ENCODE measurements at places on chromosomes 3 and 15.

GRCh38 chr3:144636833-144637232 lies 665.2 kb downstream of the DIPK2A start:
- DNase-seq: no peak

GRCh38 chr3:37985637-37986320 lies 4.8 kb upstream of the VILL start:
- DNase-seq: no peak

- DNase-seq: no peak
Observed at GRCh38 chr3:136620436-136620835, 131.7 kb downstream of the STAG1 start.

GRCh38 chr15:78988361-78988911 lies 43.6 kb upstream of the CTSH start:
- no peak for DNase-seq

GRCh38 chr3:127395663-127396355 lies 108.0 kb upstream of the PRR20G start:
- no peak for DNase-seq

DNA sequence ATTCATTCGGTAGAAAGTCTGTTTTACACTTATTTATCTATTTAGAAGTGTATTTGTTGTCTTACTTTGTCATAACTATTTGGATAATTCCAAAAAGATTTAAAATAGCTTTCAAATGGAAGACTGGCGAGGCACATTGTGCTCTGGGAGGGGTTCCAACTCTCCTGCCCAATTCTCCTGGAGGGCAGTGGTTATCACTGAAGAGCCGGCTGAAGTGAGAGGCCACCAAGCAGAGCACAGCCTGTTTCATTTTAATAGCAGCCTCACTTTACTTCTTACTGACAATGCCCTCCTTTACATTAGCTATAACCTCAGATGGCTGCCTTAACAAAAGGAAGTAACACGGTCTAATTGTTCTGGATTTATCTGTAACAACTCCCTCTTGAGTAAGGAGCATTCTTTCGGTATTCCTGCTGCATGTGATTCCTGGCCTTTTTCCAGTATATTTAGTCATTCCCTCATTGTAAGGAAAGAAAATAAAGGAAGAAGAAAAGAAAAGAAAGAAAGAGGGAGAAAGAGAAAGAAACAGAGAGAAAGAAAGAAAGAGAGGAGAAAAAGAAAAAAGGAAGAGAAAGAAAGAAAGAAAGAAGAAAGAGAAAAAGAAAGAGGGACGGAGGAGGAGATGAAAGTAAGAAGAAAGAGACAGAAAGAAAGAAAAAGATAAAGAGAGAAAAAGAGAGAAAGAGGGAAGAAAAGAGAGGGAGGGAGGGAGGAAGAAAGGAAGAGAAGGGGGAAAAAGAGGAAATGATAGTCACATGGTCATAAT lies 339.8 kb upstream of the WNT5A start:
- DNase-seq: no peak

GRCh38 chr3:38582941-38583645 lies 66.4 kb downstream of the SCN5A start:
- DNase-seq: no peak

GRCh38 chr3:112670824-112671223 lies 29.9 kb upstream of the CCDC80 start:
- no peak for DNase-seq

DNA sequence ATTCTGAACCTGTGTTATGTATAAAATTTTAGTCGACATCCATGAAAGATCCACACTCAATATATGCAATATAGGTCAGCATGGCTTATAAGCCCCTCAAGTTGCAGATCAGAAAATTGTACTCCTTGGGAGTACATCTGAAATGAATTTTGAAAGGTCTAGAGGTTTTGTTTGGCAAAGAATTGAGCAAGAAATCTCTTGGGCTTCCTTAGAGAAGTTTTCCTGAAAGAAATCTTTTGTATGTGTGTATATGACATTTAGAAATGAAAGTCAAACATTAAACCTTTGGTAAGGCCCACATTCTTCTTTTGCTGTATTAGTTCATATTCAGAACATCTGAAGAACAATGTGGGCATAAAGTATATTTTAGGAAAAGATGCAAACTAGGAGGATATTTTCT lies 1006.6 kb downstream of the NAALADL2 start:
- DNase-seq: no peak

- DNase-seq: no peak
Observed at GRCh38 chr3:158747417-158747816, 15.2 kb upstream of the RARRES1 start.

GRCh38 chr3:108287146-108287545 lies 9.2 kb upstream of the HHLA2 start:
- no peak for DNase-seq

DNA sequence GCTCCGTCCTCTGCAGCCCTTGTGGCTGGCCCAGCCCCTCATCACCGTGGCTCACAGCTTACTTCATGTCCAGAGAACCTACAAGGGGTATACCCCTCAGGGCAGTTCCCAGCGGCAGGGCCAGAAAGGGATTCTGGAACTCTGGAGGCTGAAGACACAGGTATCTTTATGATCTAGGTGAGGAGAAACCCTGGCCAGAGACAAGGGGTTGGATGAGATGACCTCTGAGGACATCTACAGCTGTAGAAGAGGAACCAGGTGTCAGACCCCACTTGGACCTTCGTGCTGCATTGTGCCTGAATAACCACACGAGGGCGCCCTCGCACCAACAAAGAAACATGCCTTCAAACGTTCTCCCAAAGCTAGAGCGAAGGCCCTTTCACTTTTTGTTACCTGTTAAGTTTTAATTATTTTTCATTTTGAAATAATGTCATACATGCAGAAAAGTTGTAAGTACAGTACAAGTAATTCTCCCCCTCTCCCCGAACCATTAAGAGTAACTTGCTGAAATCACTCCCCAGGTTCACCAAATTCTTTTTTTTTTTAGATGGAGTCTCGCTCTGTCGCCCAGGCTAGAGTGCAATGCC lies 118.7 kb upstream of the SMAD3 start:
- DNase-seq: peak; percentile 61

- no peak for DNase-seq
Observed at GRCh38 chr3:166123576-166123975, 286.4 kb upstream of the BCHE start.

DNA sequence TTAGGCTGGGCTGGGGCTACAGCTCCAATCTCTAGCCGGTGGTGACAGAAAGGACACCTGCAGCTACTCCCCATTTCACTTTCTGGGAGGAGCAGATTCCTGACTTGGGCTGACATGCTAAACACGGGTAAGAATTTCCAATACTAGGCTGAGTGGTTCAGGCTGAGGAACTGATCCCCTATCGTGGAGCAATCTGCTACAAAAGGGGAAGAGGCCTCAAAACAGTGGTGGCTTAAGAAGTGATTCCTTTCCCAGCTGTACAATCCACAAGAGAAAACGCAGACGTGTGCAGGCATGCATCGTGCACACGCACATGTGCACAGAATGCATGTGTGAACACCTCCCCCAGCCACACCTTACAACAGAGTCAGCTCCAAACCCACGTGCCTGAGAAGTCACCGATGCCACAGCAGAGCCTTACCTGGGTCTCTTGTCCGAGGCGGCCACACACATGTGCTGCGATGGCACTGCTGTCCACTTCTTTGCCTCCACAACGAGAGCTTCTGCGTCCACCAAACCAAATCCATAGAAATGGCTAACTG lies 86.7 kb upstream of the SNRPA1 start:
- no peak for DNase-seq

- DNase-seq: no peak
Observed at GRCh38 chr3:40800343-40800742, 275.6 kb downstream of the ZNF621 start.

GRCh38 chr15:96070636-96071035 lies 259.9 kb upstream of the NR2F2 start:
- no peak for DNase-seq

- DNase-seq: no peak
Observed at GRCh38 chr3:128725547-128726022, 398 bp upstream of the RAB7A start.

GRCh38 chr3:50237133-50237651 lies 1.2 kb downstream of the GNAI2 start:
- DNase-seq: no peak

DNA sequence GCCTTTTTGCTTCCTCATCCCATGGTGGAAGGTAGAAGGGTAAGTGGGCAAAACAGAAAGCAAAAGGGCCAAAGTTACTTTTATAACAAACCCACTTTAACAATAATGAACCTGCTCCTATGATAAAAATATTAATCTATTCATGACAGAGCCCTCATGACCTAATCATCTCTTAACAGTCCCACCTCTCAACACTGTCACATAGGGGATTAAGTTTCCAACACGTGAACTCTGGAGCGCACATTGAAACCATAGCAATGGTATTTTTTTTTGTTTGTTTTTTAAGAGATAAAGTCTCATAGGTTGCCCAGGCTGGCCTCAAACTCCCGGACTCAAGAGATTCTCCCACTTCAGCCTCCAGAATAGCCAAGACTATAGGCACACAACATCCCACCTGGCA lies 30.7 kb downstream of the KATNBL1 start:
- peak; percentile 23 for DNase-seq

- DNase-seq: no peak
Observed at GRCh38 chr3:38698760-38699159, 49.3 kb upstream of the SCN5A start.

- DNase-seq: no peak
Observed at GRCh38 chr3:164155400-164155799, 922.9 kb downstream of the SI start.

DNA sequence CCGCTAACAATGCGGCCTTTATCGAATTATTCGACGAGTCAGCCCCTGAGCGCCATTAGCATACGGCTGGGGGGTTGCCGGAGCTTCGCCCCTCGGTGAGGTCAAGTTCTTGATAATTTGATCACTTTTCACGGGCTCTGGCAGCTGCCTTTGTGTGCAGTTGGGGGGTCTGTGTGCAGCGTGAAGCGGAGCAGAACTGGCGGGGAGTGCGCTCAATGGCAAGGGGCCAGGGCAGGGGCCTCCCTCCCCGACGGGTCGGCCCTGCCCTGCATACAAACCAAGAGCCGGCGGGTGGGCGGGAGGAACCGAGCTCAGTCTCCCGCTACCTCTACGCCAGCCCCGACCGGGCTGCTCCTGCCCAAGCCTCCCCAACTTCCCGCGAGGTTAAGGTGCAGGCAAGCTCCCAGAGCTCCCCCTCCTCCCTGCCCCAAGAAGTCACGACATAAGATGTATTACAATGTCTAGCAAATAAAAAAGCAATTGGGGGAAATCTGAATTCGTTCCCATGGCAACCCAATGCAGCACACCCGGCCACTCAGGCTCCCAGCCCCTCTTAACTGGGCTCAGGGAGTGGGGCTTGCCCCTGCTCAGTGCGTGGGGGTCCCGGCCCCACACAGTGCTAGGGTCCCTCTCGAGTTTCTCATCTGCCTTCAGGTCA lies 34.1 kb upstream of the POLG start:
- DNase-seq: no peak

DNA sequence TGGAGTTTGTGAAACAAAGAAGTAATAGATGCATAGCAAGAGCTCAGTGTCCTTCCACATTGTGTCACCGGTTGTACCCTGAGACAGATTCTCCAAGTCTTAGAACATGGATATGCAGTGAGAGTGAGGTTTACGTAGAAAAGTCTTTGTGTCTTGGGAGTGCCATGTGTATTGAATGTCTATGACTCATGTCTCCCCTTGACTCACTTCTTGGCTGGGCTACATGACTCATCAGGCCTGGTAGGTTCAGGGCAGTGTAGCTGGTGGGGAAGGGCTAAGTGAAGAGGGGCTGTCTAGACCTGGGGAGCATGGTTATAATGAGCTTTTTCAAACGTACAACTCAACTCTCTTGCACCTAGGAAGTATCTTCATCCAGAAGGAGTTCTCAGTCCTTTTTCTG lies 167.4 kb downstream of the GAP43 start:
- no peak for DNase-seq

GRCh38 chr3:144369129-144369879 lies 397.7 kb downstream of the DIPK2A start:
- DNase-seq: no peak

DNA sequence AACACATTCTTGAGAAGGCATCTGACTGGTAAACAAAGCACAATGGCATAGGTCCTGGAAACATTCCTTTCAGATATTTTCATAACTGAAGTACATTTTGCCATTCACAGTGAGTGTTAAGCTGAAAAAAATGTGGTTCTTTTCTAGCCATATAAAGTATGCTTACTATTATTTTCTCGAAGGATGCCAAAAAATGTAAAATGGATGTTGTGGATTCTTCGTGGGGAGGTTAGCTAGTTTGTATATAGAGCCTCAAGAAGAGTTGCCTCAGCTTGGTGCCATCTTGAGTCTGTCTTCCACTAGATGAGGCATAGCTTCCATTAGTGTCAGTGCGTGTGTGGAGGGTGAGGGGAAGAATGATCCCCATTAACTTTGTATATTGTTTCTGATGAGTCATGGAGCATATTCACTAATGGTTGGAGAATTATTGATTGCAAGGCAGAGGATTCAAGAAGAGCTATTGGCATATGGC lies 4.1 kb downstream of the MBNL1 start:
- DNase-seq: peak; percentile 70

DNA sequence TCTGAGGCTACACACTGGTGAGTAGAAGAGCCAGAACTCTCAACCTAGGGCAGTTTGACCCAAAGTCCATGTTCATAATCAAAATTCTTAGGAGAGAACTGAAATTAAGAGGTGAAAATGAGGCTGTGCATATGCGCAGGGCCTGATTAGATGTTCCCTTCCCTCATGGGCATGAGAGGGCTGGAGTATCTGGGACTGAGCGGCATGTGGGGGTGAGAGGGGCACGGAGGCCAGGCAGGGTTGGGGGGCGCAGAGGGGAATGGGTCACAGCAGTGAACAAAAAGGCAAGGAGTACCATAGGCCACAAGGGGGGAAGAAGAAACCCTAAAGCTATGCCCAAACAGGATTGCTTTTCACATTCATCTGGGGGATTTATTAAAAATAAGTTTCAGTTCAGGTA lies 31.3 kb downstream of the ADAMTS9 start:
- DNase-seq: no peak

DNA sequence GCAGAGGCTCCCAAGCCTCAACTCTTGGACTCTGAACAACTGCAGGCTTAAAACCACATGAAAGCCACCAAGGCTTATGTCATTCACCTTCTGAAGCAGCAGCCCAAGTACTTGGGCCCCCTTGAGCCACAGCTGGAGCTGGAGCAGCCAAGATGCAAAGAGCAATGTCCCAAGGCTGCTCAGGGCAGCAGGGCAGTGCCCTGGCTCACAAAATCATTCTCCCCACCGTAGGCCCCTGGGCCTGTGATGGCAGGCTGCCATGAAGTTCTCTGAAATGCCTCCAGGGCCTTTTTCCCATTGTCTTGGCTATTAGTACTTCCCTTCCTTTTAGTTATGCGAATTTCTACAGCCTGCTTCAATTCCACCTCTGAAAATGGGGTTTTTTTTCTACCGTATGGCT lies 83.4 kb downstream of the DCLK3 start:
- no peak for DNase-seq

DNA sequence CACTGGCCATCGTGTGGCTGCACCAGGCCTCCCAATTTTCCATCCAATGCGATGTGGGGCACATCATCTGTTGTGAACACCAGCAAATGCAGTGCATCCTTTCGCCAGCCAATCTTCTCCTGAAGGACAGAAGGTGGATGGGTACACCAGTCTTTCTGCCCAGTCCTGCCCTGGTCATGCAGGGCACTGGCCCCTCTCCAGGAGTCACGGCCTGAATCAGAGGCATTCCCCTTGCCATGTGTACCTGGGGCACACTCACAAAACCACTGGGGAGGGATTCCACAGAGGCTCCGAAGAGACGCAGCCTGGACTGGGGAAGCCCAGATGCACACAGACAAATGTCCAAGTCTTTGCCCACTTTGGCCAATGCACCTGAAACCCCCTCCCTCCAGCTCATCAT lies 65.8 kb downstream of the ITGB5 start:
- no peak for DNase-seq

All from hematopoietic multipotent progenitor cell treated with erythropoietin and hydrocortisone succinate and interleukin-3 and kit ligand, for 15 days (in vitro differentiated cells).